GM23248 (cell line): ENCODE measurements at places on chromosomes 3 and 15.

- peak; percentile 87 for DNase-seq
Measured at GRCh38 chr3:29764603-29765254, 483.9 kb downstream of the RBMS3 start.

- DNase-seq, result no peak
Measured at GRCh38 chr3:139491027-139491700, 14.8 kb upstream of the RBP2 start.

DNA sequence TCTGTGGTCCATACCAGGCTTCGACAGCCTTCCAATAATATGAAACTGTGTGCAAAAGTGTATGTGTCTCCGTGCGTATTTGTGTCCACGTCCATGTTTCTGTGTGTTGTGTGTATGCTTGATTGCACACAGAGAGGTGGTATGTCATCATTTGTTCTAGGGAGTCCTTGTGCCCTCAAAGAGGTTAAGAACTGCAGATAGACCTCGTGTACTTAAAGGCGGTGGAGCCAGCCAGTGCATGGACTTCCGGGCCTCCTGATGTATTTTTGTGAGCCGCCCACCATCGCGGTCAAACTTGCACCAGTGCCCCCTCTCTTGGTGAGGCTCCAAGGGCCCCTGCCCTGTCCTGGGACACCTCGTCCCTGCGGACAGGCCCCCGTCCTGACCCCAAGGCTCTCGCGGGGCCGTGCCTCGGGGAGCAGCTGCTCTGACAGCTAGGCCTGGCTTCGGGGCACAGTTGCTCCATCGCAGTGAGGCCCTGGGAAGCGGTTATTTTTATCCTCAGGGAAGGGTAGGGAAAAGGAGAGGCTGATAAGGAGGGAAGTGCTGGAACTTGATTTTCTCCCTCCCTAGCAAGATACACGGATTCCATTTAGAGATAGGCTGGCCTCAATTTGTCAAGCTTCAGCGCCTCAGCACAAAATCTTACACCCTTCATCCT is 1.2 kb upstream of the RYK start:
- no peak for DNase-seq

DNA sequence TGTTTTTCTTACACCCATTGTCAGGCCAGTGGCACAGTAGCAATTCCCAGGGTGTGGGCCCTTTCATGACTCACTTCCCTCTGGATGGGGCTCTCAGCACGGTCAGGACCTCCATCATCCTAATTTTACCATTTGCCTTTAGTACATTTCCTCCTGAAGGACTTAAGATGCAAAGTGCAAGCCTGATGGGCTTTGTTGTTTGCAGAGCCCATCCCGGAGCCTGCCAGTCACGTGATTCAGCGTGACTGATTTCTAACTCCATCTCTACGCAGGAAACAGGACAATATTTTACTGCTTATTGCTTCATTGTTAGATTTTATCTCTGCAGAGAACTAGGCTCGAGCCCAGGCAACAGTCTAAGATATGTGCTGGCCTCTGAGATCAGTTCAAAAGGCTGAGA is 223.7 kb downstream of the PDZRN3 start:
- DNase-seq, result peak; percentile 79

- DNase-seq, result peak; percentile 59
Measured at GRCh38 chr3:42979044-42979972, at the start of gene GASK1A. Gene GASK1A (plus strand): TSS chr3:42979311. CDS start chr3:42979643, 332 bp downstream.

- DNase-seq, result no peak
Measured at GRCh38 chr15:60514261-60514881, 35.4 kb upstream of the ICE2 start.

GRCh38 chr3:13821126-13821525 is 58.7 kb downstream of the WNT7A start:
- no peak for DNase-seq

DNA sequence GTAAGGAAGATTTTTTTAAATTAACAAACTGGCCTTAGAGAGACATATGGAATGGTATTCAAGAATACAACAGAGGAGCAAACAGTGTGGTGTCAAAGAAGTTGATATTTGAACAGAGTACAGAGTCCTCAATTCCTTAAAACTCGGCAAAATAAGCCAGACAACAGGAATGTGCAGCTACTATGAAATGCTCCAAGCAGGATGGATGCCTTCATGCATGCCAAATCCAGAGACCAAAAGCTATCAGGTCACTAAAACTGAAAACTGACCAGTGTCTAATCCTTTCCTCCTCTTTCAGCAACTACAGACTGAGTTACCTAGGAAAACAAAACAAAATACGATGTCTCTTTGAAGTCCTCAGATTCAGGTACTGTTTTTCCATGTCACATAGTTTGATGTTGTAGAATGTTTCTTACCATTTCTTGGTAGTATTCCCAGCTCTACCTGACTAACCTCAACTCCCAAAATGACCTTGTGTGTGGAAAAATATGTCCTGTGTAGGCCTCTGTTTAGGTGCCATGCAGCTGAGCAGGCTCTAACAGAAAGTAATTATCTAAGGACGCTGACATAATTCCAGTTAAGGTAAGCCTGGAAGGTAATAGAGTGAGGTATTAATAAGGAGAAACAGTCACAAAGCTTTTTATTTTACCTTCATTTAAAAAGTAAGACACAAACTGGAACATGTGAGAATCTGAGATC is 46.9 kb downstream of the TBL1XR1 start:
- DNase-seq, result peak; percentile 20

GRCh38 chr3:190242147-190242546 is 80.1 kb downstream of the CLDN1 start:
- DNase-seq, result no peak

DNA sequence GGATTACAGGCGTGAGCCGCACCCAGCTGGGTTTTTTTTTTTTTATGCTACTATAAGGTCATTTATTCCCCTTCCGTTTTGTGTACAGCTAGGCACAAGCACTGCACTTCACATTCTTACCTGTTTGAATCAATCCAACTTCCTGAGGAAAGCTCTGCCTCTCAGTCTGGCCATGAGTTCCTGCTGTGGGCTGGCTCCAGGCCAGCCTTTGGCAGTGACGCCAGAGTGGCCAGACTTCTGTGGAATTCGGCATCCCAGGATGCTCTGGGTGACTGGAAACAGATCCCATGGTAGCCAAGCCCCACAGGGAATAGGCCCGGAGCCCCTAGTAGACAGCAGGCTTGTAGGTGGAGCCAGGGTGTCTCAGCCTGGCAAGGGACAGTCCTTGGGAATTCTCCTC is 21.5 kb upstream of the TIMP4 start:
- peak; percentile 68 for DNase-seq

DNA sequence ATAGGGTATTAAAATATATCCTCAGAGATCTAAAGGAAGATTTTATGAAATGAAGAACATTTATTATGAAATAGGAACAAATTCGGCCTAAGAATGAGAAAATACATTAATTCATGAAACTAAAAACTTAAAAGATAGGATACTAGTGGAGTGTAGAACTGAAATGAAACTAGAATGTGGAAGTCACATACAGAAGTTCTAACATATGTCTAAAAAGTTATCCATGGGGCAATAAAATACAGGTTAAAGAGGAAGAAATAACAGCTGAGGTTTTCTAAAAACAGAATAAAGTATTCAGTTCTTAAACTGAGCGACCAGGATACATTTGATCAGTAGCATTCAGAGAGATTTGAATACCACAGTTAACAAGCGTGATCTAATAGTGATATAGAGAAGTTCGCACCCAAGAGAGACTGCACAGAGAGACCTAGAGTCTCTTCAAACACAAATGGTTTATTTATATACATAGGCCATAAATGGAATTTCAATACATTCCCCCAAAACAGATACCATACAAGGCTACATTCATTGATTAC is 85.9 kb downstream of the FEZF2 start:
- no peak for DNase-seq

DNA sequence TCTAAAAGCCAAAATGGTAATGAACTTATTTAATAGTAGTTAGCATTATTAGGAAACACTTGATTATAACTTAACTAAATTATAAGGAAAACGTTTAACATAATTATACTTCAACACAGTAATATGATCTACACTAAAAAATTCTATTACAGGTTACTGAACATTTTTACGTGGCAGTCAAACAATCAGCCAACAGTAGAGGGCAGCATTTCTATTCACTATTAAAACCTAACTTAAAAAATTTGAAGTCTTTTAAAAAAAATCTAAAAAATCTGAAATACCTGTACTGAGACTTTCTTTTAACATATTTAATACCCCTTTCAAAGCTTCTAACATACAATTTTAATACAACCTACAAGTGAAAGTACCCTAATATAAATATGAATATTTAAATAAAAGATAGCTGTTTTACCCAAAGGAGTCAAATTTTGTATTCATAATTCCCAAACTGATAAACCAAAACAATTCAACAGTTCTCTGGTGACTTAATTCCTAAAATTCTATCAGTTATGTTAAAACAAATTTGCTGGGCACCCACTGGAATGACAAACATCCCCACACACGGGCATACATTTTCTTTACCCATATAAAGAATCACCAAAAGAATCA is 41.5 kb downstream of the DLG1 start:
- peak; percentile 62 for DNase-seq

DNA sequence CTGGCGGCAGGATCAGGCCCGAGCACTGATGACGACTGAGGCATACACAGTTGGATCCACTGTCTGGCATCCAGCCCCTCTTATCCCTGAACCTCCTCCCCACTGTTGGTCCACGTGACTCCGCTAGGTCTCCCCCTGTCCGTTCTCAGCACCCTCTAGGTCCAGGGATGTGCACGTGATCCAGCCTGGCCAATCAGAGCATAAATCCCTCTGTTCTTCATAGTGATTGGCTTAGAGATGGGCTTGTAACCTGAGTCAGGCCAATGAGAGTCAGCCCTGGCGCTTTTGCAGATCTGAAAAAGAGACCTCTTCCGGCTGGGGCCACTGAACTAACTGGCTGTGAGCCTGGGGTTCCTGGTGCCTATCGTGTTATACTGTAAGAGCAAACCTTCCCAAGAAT is 20.5 kb upstream of the IQSEC1 start:
- no peak for DNase-seq

DNA sequence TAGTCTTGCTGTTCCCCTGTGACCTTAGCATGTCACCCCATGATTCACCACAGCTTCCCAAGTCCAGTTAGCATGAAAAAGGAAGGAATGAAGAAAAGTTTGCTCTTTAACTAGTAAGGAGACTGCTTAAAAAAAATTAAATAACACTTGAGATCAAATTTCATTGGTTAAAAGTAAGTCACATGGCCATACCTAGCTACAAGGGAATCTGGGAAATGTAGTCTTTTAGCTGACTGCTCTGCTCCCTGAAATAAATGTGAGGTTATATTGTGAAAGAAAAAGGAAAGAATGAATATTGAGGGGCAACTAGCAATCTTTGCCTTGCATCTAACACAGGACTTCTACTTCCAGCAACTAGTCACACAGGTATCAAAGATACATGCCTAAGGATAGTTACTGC is 84.7 kb upstream of the LRRN1 start:
- DNase-seq, result no peak

DNA sequence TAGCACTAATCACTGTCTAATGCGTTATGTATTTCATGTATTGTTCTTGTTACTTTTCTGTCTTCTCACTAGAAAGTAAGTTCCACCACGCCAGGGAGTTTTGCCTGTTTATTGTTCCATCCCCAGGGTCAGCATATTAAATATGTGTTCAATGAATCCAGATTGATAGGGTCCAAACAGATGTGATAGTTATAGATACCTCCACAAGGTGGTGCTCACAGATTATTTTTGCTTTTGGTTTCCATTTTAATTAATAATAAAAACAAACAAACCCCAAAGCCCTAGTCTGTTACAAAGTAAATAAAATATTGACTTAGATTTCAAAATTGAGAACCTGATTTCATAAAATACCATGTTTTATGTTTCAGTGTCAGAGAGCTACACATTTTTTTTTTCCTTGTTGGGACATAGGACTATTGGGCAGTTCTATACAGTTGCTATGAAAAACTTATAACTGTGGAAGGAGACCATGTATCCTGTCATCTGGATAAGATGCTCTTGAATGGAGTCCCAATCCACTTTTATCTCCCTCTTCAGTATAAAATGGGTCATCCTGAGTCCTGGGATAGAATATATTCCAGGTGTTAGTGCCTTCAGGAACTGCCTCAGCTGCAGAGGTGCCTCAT is 12.4 kb downstream of the OTOL1 start:
- peak; percentile 17 for DNase-seq

- no peak for DNase-seq
Measured at GRCh38 chr15:48334260-48334659, 3.0 kb downstream of the DUT start.

DNA sequence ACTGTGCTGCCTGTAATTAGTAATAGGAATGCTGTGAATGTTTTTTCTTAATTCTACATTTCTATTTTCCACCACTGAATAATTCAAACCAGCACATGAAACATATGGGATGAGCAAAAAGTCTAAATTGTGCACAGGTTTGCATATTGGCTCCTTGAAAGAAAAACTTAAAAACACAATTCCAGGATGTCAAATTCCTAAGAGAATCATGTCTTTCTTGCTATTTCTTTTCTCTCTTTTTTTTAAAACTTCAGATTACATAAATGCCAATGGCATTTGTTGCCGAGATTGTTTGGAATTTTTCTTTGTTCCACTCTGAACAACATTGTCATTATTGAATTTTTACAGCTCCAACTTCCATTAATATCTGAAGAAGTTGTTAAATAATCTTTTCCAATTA is 60.8 kb downstream of the VGLL3 start:
- peak; percentile 36 for DNase-seq

DNA sequence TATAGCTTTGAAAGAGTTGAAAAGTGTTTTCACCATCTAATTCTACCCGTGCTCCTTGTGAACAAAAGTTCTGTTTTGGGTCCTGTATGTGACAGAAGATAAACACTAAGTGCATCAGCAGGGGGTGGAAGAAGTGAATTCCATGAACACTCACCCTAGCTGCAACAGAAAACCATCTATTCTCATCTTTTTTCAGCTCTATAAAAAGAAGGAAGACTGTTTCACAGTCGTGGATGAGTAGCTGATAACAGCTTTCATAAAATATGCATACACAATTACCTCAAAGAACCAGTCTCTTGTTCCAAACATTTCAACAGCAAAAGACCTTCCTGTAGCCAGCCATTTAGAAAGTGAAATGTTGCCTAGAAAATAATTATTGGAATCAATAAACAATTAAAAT is 281.7 kb upstream of the RASGRP1 start:
- peak; percentile 31 for DNase-seq

- no peak for DNase-seq
Measured at GRCh38 chr3:78410077-78410476, 1357.7 kb downstream of the ROBO1 start.

DNA sequence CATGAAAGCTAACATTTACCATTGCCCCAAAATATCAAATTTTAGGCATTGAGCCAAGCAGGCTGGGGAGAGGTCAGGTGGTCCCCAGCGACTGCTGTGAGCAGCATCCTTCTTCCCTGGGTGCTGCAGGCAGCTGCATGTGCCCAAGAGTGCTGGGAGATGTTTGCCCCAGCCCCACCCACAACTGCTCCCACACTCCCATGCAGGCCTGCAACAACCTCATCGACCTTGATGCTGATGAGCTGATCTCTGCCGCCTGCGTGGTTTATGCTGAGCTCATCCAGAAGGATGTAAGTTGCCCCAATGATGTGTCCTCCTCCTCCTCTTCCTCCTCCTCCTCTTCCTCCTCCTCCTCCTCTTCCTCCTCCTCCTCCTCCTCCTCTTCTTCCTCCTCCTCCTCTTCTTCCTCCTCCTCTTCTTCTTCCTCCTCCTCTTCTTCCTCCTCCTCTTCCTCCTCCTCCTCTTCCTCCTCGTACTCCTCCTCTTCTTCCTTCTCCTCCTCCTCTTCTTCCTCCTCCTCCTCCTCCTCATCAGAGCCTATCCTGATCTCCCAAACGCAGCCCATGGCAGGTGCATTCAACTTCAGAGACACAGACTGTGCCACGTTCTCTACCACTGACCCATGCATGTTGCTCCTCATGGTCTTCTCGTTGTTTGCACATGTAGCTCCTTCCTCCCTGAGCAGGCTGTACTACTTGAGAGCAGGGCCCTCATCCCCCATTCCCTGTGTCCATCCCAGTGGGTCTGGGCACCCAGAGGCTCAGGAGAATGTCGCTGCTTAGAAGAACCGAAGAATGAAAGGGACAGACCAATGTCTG is 15.1 kb downstream of the TBC1D21 start:
- no peak for DNase-seq
